Psoas muscle (tissue), 8 donors: ENCODE measurements at places on chromosomes 16 and 17.

- DNase-seq: no peak
Observed at GRCh38 chr16:85626191-85626981, 13.3 kb downstream of the GSE1 start.

- no peak for DNase-seq
Observed at GRCh38 chr16:69526831-69527655, 38.7 kb upstream of the NFAT5 start.

GRCh38 chr17:9235346-9235745 is 214.0 kb downstream of the NTN1 start:
- peak; percentile 11 for DNase-seq

DNA sequence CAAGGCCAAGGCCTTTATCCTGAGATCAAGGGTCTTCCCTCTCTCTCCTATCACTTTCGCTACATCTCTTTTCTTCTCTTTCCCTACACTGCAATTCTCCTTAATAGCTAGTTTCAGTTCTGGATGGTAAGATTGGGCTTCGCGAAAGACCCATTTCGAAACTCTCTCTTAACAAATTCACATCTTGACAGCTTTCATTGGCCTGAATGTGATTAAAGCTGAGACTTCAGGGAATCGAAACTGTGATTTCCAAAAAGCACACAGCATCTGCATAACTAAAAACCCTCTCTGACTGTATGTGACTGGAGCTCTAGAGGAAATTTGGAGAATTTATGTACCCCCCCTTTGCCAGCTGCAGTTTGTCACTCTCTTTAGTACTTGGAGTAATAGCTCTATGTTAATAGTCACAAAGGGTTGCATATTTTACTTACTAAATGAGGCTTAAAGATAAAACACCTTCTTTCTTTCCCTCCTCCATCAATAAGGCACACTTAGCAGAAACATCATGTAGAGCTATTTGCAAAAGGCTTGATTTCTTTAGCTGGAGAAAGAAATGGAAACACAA is 105.3 kb upstream of the FAM20A start:
- DNase-seq: no peak

DNA sequence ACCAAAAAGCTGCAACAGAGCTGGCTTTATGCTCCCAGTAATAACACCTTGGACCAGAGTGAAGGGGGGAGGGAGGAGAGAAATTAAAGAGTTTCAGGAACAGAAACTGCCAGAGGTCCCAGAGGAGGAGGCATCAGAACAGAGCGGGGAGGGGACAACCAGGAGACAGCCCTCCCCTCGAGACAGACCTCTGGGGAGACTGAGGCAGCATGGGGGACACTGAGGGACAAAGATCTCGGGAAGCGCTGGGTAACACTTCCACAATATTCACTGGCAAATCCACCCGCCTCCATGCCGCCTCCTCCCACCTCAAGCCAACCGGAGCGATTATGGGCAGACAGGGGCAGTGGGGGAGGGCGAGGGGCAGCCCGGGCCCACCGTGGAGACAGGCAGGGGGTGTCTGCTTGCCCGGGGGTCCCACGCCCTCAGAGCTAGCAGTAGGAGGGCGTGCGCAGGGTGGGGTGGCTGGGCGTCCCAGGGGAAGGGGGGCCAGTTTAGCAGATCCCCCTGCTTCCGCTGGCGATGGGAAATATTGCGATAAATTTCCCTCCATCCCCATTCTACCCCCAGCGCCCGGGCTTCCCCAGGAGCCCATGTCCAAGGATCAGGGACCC is 1.2 kb downstream of the PCGF2 start:
- no peak for DNase-seq

- no peak for DNase-seq
Observed at GRCh38 chr16:75593308-75593707, 27.1 kb downstream of the GABARAPL2 start.

DNA sequence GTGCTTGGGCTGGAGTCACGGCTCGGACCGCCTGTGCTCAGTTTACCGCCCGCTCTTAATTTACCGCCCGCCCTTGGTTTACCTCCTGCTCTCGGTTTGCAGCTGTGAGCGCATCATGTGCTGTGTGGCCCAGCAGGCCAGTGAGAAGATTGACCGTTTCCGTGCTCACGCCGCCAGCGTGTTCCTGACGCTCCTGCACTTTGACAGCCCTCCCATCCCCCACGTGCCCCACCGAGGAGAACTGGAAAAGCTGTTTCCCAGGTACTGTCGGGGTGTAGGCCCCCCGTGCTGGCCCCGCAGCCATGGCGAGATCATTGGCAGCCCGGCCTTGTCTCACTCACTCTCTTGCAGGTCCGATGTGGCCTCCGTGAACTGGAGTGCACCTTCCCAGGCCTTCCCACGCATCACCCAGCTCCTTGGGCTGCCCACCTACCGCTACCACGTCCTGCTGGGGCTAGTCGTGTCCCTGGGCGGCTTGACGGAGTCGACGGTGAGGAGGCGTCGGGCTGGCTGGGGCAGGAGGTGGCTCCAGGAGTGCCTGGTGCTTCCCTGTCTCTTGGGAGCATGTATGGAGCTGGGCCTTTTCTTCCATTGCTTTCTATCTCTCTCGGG is 89.3 kb upstream of the ZNF750 start:
- DNase-seq: peak; percentile 14

DNA sequence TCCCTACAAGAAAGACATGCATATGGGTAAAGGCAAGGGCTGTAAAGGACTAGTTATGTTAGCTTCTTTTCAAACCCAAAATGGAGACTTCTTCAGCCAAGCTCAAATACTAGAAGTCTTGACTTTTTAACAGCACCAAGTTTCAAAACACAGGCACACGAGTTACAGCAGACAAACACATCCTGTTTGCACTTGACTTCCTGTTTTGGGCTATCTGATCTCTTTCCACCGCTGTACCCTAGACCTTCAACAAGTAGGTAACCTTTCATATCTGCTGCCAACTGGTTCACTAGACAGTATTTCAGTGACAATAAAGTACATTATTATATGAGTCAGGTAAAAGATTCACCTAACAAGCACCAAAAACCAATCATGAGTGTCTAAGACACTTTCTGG is 12.3 kb downstream of the RFFL start:
- no peak for DNase-seq

DNA sequence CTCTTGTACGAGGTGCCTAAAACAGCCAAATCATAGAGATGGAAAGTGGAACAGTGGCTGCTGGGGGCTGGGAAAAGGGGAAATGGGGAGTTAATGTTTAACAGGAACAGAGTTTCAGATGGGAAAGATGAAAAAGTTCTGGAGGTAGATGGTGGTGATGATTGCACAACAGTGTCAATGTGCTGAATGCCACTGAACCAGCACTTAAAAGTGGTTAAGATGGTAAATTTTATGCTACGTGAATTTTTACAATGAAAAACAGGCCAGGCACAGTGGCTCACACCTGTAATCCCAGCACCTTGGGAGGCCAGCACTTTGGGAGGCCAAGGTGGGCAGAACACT is 130.4 kb downstream of the C16orf78 start:
- DNase-seq: no peak

GRCh38 chr17:2053380-2054261 is 1.3 kb upstream of the HIC1 start:
- DNase-seq: peak; percentile 88

GRCh38 chr17:16211590-16211989 is 3.7 kb downstream of the NCOR1 start:
- DNase-seq: no peak

- DNase-seq: no peak
Observed at GRCh38 chr17:83018658-83019193, 60.7 kb upstream of the METRNL start.

DNA sequence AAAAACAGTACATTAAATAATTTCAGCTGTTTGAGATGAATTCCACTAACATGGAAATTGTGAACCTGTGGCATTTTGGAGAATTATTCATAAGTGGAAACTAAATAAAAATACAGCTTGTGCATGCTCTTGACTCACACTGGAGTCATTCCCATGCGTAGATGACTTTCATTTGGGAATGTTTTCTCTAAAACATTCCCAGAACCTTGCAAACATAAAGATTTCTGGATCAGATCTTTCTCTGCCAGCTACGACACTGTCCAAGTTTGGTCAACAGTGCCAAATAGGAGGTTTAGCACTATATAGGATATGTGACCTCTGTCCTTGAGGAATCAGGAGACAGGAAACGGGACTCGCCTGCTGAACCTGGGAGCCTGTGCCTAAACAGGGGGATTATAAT is 400.9 kb downstream of the SLC39A11 start:
- no peak for DNase-seq

- no peak for DNase-seq
Observed at GRCh38 chr17:34226011-34226743, 28.9 kb upstream of the CCL2 start.

DNA sequence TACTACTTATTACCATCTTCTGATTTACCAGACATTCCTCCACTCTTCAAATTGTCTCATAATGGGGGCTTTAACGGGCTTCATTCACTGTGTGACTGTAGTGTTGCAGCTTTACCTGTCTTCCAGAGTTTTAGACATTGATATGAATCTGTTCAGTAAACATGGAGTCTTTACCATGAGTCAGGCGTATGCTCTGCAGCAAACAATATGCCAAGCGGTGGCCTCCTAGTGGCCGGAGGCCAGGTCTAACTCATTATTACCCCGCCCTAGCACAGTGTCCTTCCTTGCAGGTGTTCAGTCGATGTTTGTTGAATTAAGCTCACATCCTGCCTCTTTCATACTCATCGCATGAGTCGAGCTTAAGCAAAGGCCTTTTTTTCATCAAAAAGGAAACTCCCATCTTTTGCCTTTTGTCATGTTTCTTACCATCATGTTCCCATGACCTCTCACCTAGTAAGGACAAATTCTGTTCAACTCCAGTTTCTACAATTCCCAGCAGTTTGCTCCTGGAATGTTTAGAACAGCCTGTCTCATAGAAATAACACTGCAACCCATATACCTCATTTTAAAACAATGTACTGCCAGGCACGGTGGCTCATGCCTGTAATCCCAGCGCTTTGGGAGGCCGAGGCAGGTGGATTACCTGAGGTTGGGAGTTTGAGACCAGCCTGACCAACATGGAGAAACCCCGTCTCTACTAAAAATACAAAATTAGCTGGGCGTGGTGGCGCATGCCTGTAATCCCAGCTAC is 39.4 kb downstream of the TUBD1 start:
- no peak for DNase-seq

DNA sequence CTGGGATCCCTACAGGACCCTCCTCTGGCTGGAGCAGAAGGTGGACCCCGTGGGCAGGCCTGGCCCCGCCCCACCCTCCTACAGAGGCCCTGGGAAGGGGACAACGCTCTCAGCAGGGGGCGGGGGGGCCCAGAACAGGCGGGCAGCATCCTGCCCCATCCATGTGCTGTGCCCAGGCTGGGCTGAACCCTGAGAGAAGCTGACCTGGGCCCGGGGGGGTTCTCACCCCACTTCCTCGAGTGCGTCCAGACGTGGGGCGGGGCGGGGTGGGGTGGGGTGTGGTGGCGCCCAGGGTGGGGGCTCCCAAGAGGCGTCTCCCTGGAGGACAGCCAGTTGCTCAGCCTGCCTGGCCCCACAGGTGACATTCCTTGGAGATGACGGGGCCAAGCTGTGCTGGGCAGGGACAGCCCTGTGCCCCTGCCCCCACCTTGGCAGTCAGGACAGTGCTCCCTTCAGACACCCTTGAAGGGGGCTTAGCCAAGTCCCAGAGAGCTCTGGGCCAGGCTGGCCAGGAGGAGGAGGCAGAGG is 390 bp upstream of the UNC13D start:
- no peak for DNase-seq

GRCh38 chr17:79152636-79153035 is 78.0 kb downstream of the ENGASE start:
- no peak for DNase-seq

DNA sequence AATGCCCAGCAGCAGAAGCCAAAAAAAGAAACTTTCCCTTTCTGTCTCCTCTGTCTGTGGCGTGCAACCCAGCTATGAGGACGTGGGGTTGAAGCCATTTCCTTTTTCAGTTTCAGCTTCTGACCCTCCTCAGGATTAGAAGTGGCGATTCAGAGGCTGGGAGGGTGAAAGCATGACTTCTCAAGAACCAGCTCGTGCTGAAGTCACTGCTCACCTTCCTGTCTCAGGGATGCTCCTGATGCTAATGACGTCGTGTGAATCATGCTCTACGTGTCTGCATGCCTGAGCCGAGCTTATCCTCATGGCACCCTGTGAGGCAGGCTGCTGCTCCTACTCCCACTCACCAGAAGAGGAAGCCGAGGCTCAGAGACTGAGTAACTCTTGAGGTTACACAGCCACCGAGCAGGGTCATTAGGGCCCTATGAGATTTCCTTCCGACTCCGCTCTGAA is 5.7 kb upstream of the LPO start:
- no peak for DNase-seq

DNA sequence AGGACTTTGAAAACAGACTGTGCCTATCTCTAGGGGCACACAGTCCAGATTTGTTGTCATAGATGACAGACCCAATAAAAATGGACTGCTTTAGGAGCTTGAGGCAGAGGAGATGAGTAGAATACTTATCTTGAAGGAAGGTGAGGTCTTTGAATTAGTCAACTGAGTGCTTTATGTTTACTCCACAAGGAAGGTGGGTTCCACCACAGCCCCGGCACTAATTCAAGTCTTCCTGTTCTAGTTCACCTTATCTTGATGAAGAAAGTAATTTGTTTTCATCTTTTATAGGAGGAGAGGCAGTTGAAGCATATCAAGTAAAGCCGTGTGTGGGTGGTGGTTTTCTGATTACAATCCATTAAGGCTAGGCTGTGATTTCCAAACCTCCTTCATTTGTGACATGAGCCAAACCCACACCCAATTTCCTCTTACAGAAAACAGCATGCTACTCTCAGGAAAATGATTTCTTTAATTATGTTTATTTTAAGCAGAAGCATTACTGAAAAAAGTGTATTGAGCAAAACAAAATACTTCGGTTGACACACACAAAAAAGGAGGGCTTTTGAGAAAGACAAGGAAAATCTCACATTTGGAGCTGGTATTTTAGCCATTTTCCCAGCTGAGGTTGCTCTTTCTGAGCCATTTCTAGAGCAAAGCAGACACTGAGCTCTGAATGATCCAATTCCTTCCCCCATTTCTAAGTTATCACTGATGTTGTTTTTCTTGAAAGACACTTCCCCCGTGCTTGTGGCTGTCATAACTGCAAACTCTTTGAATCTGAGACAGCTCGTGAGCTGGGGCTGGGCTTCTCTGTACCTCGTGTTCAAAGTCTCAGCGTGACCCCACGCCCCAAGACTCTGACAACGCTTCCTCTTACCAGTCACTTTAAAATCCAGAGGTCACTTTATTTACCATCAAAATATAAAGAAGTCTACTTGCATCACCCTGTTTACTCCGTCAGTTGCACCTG is 35.4 kb downstream of the CDRT15 start:
- DNase-seq: no peak
